ENCODE measurements at places on chromosomes 1 and 21.
A peak's percentile ranks its signal among the peaks of the same experiment; 100 is the strongest.

DNA sequence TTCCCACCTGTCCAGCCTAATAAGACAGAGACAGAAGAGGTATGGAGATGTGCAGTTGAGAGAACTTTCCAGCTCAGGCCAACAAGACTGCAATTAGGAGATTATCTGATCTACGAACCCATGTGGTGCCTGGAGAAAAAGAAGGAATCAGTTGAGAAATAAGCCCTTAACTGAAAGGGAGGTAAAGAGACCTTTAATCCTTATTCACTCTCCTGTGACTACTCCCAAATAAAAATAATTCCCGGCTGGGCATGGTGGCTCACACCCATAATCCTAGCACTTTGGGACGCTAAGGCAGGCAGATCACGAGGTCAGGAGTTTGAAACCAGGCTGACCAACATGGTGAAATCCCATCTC is 31.9 kb upstream of the SARS1 start:
- DNase-seq, result no peak

DNA sequence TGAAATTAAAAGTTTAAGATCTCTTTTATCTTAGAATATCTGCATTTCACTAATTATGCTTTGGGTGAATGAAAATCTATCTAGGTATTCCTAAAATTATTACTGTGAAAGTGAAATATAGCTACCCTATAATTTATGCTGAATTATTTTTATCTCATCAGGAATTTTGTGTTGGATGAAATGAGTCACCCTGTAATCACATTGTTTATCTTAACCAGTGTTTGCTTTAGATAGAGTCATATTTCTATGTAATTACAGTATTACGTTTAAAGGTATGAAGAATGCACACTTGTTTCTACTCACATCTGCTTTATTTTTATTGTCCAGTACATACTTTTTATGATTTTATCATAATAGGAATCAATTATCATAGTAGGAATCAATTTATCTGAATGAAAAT is 249.2 kb downstream of the NCAM2 start:
- no peak for DNase-seq

GRCh38 chr1:22729912-22730311 is 19.3 kb downstream of the EPHB2 start:
- DNase-seq, result no peak

DNA sequence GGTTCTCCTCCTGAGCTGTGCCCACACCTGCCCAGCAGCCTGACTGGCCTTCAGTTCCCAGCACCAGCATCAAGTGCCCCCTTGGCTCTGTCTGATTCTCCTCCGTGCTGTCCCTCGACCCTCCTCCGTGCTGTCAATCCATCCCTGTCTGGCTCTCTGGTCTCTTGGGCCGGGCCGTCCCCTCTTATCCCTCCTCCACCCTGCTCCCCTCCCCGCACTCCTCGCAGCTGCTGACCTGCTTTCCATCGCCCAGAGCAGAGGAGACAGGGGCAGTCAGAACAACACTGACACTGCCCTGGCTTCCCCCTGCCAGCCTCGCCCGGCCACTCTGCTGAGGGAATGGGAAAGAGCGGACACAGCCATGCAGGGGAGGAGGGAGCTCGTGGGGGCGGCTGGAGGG is 267.4 kb downstream of the CAMTA1 start:
- DNase-seq, result no peak

DNA sequence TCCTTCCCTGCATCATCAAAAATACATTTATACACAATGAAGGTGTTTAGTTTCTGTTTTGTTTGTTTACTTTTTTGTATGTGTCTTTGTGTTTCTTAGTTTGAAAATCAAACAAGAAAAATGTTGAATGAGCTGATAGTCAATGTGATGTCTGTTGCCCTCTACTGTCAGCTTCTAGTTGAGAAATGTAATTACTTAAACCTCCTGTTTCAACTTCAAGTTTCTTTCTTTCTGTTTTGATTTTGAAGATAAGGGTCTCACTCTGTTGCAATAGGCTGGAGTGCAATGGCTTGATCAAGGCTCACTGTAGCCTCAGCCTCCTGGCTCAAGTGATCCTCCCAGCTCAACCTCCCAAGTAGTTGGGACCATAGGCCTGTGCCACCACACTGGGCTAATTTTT is 37.5 kb downstream of the SPTA1 start:
- DNase-seq, result no peak

GRCh38 chr1:118366286-118366685 is 181.3 kb upstream of the SPAG17 start:
- no peak for DNase-seq

GRCh38 chr1:20278692-20279130 is 12.0 kb upstream of the VWA5B1 start:
- no peak for DNase-seq

- DNase-seq, result no peak
Measured at GRCh38 chr1:114690148-114690547, 5.2 kb downstream of the AMPD1 start.

- no peak for DNase-seq
Measured at GRCh38 chr21:15390049-15390448, 325.2 kb upstream of the NRIP1 start.

GRCh38 chr1:2819831-2820730 is 18.6 kb upstream of the TTC34 start:
- DNase-seq, result no peak

DNA sequence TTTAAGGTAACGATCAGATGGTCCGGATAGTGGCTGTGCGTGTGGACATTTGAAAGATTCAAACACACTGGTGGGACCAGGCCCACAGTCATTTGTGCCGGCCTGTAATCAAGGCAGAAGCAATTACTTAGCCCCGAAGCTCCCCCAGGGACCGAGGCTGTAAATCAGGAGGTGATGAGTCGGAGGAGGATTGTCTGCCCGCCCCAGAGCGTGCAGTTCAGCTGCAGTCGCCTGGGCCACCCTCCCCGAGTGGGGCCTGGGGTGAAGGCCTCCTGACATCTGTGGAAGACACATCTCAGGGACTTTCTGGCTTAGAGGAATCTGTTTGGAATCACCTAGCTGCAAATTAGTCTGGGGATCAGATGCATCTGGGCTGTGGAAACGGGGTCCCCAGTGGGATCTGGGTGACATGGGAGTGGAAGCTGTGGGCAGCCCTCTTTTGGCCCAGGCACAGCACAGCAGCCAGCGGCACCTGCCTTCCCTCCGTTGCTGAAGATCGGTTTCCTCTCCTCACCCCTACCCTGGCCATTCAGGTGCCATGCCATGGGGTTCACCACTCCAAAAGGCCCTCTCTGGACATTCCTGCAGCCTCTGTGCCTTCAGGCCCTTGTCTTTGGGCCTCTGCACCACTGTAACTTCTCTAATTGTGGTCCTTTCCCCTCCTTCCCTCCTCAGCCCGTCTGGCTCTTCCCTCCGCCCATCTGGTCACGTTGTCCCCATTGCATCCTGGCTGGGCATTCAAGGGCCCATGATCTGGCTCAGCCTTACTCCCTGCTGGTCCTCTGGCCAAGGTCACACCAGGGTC is 25.7 kb downstream of the LHX4 start:
- no peak for DNase-seq

DNA sequence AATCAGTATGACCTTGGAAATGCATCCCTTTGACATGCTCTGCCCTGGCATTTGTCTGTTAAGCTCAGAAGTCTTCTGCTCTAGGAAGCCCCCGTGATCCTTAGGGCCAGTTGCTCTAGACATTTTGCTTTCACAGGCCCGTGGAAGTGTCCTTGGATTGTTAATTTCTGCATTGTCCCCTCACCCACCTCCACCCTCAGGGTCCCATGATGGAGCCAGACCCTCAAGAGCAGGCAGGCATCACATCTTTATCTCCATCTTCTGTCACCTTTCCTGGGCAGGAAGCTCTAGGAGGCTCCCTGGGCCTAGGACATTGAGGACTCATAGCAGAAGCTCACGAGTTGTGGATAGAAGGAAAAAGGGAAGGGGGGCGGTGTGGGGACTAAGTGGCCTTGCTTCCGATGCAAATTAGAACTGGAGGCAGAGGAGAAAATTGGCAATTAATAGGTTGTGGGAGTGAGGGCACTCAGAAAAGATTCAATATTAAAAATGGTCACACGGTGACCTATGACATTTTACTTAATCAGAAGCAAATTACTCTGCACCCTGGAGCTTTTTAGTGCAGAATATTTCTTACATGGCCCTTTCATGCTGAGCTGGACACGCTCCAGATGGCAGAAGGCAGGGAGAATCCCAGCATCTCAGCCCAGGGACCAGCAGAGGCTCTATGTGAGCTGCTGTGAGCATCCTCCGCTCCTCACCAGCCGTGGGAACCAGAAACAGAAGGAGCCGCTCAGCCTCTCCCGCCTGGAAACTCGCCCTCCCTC is 185.0 kb downstream of the MATN1 start:
- no peak for DNase-seq

GRCh38 chr1:74812180-74812541 is 79.2 kb downstream of the TYW3 start:
- no peak for DNase-seq

- no peak for DNase-seq
Measured at GRCh38 chr1:54611621-54612020, 11.7 kb downstream of the FAM151A start.

GRCh38 chr1:176149939-176150807 is 56.9 kb downstream of the COP1 start:
- DNase-seq, result no peak

- DNase-seq, result no peak
Measured at GRCh38 chr1:228299211-228299610, 91.4 kb downstream of the OBSCN start.

DNA sequence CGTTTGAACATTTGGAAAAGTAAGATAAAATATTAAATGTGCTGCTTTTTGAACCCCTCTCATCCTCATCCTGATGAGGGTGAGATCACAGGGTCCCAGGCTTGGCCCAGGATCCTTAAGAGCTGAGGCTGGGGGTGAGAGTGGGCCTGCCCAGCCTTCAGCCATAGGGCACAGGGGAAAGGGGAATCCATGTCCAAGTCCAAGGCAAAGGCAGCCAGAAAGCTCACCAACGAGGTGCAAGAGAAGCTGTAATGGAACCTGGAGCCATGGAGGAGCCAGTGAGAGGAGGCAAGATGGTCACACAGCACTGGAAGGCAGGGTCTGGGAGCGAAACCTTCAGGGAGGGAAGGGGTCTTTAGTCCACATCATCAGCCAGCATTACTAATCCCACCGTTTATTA is 191.9 kb downstream of the RRAGC start:
- peak; percentile 57 for DNase-seq

DNA sequence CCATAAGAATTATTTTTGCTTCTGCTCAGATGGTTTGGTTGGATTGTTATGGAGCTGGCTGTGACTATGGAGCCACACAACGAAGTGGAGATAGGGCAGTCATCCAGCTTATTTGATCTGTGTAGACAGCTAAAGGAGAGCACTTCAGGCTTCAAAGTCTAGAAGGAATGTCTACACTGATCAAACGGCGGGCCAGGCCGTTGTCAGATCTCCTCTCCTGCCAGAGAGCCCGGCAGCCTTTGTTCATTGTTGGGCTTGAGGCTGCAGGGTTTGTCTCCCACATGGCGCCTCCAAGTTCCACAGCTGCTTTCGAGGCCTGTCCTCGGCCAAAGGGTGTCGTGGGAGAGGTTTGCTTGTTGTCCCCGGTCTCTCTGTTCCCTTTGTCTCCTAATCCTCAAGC is 2.8 kb upstream of the STMN1 start:
- no peak for DNase-seq

DNA sequence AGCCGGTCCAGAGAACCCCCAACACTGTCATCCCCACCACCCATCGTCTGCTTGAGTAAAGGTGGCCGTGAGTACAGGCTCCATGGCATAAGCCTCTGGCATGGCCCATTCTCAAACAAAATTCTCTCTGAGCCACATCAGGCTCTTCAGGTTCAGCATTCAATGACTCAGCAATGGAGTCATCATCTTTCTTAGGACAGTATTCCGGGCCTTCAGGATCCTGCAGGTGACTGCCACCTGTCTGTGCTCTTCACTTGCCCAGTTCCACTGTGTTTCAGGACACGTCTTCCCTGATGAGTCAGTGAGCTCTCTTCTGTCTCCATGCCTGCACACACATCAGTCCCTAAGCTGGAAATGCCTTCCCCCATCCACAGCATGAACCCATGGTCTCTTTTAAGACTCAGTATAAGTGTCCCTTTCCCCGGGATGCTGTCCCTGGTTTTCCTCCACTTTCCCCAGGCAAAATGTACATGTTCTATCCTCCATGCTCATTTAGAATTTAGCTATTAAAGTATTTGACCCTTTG is 81.1 kb upstream of the FGGY start:
- no peak for DNase-seq

DNA sequence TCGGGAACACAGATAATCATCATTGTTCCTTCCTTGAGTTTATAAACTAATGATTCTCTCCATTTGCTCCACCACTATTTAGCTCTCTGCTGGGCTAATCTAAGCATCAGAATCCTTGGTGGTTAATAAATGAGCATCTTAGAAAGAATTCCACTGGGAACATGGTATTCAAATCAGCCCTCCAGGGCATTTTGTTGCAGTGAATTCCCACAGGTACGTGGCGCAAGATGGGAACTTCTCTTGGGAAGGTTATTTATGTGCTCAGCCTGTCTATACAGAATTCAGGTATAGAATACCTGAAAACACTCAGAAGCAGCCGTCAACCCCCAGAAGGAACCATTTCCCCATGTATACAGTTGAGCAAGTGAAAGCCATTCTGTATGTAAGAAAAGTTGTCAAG is 131.5 kb downstream of the NTNG1 start:
- no peak for DNase-seq

DNA sequence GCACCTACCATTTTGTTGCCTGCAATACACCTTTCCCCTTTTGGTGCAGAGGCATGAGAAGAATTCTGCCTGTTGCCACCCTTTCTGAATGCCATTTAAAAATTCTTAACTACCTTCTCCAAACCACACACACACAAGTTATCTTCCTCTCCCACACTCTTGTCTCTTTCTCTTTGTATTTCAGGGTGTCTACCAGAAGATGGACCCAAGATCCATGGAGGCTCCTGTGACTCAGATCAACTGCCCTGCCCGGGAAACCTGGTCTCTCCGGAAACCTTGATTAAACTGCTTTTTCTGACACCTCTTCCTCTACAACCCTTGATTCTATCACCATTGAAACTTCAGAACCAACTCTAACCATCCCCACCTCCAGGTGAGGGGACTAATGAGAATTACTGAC is 2.4 kb upstream of the TARS2 start:
- DNase-seq, result no peak

- no peak for DNase-seq
Measured at GRCh38 chr1:153190373-153190772, 12.9 kb upstream of the LELP1 start.

DNA sequence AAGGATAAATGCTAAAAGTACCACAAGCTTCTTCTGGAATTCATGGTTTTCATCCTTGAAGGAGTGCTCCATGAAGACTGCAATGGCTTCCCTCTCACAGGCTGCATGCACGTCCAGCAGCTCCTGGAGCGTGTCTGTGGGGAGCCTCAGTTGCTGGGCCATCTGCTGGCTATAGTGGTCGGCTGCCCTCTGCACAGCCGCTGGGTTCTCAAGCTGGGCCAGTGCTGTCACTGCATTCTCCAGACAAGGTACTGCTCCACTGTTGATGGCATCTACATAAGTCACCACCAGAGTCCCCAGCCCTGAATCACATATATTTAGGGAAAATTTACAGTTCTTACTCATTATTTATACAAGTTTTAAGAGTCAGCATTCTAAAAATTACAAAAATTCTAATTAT is 8.7 kb downstream of the GBP4 start:
- no peak for DNase-seq

GRCh38 chr1:76766381-76766780 is 100.9 kb upstream of the ST6GALNAC5 start:
- DNase-seq, result no peak

- DNase-seq, result no peak
Measured at GRCh38 chr1:221708076-221708571, 33.8 kb downstream of the DUSP10 start.

GRCh38 chr1:111463029-111463683 is 10.6 kb upstream of the C1orf162 start:
- DNase-seq, result no peak
